Esophagus muscularis mucosa (tissue), 4 donors: ENCODE measurements at places on chromosomes 5 and 9. TPM values are rescaled to one million over a fixed set of nuclear protein-coding genes. Genes with fewer than 3 reads are reported as not detected.
A peak's percentile ranks its signal among the peaks of the same experiment; 100 is the strongest.

GFRA3 gene
- 8.4 TPM for total RNA-seq

SV2C gene
- 0.23 TPM for total RNA-seq

SPATA31E1 gene
- total RNA-seq = not detected

- no peaks in the 10 kb centered on the region for H3K36me3 ChIP-seq
- peak overlapping the region; percentile 74 for H3K27ac ChIP-seq
- DNase-seq = no peak
- H3K4me3 ChIP-seq = peak overlapping the region; percentile 59
- peaks cover 9% of the 10 kb centered on the region for H3K27me3 ChIP-seq
Measured at GRCh38 chr9:114156657-114157421, 1.5 kb downstream of the COL27A1 start.

GRCh38 chr9:132242621-132243155 is 80.8 kb downstream of the NTNG2 start:
- H3K27ac ChIP-seq = peak overlapping the region; percentile 63
- H3K27me3 ChIP-seq = no peaks in the 10 kb centered on the region
- H3K4me1 ChIP-seq = peaks cover 43% of the 10 kb centered on the region
- H3K4me3 ChIP-seq = peak overlapping the region; percentile 76
- H3K36me3 ChIP-seq = no peaks in the 10 kb centered on the region

GRCh38 chr5:35884773-35885172 is 28.1 kb downstream of the IL7R start:
- no peak overlapping the region for H3K4me3 ChIP-seq
- H3K27ac ChIP-seq = no peak overlapping the region
- no peaks in the 10 kb centered on the region for H3K27me3 ChIP-seq
- no peaks in the 10 kb centered on the region for H3K4me1 ChIP-seq

- DNase-seq = no peak
- no peaks in the 10 kb centered on the region for H3K36me3 ChIP-seq
- H3K4me3 ChIP-seq = no peak overlapping the region
Measured at GRCh38 chr9:107685376-107685775, 195.8 kb upstream of the KLF4 start.

DNA sequence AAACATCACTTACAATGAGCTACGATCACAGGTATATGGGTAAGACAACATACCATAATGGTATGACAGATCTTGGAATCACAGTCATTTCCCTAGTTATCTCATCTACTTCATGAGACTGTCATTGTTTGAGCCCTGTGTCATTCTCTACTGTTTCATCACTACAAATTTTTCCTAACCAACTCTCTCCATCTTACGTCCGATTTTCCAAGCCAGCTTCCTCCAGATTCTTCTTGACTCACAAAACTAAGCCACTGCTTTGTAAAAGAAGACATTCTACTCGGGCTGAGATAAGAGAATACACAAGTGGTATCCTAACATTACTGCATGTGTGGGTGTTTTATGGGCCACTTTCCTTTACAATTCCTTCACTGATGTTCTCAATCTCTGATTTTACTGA is 49.6 kb downstream of the SERINC5 start:
- H3K27me3 ChIP-seq = no peaks in the 10 kb centered on the region
- H3K27ac ChIP-seq = no peak overlapping the region
- DNase-seq = no peak
- H3K36me3 ChIP-seq = peaks cover 3% of the 10 kb centered on the region
- H3K4me3 ChIP-seq = no peak overlapping the region

GRCh38 chr9:137277329-137278041 is at the start of gene TOR4A:
TOR4A (plus strand) TSS chr9:137277726; CDS start chr9:137278690, 964 bp downstream.
- peak within 1 kb of the TSS; percentile 51 for H3K4me3 ChIP-seq
- peak within 1 kb of the TSS; percentile 74 for H3K27ac ChIP-seq
- peaks cover 4% of the 10 kb centered on the region for H3K27me3 ChIP-seq
- DNase-seq = peak; percentile 93
- H3K4me1 ChIP-seq = peaks cover 34% of the 10 kb centered on the region

DNA sequence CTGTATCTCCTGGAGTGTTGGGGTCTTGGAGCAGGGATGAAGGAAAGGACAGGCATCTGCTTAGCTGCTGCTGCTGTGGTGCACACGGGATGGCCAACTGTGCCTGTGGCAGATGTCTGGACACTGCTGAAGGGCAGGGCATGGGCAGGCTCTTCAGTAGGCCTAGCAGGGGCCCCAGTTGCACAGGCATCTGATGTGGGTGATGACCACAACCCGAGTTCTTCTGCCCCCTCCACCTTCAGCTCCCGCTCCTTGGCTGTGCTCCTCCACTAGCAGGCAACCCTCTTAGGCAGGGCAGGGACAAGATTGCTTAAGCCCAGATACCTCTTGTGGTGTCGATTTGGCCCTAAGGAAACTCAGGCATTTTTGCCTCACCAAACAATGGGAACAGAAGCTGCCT is 9.0 kb upstream of the MEGF10 start:
- no peak overlapping the region for H3K27ac ChIP-seq
- no peaks in the 10 kb centered on the region for H3K4me1 ChIP-seq
- H3K27me3 ChIP-seq = peaks cover 16% of the 10 kb centered on the region
- DNase-seq = no peak
- no peaks in the 10 kb centered on the region for H3K36me3 ChIP-seq

DNA sequence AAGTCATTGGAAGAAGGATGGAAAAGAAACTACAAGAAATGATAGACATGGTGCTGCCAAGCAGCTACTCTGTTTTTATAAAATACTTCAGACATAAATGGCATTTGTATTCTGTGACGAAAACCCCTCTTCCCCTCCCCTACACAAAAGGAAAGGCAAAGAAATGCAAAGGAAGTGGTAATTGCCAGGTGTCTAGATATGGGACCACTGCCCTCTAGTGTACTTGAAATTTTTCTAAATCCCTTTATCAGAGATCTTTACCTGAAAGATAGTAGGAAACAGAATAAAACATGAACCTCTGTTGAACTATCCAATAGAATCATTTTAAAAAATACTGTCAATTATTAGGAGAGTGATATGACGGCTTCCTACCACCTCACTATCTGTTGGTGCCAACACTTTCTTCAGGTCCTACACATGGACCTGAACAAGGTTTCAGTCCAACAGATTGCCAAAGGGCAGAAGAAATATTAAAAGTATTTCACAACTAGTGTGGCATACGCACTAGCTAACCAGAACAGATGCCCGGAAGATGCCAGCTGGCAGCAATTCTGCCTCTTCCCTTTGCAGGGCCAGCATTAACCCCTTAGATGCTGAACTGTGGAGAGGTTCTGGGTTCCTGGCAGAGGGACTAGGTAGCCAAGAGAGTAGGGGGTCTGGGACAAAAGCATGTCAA is 104.1 kb downstream of the TSSK1B start:
- H3K4me1 ChIP-seq = peaks cover 11% of the 10 kb centered on the region
- H3K27ac ChIP-seq = no peak overlapping the region
- no peak overlapping the region for H3K4me3 ChIP-seq
- H3K36me3 ChIP-seq = no peaks in the 10 kb centered on the region
- no peak for DNase-seq
